ENCODE measurements at places on chromosomes 16 and 17.
A peak's percentile ranks its signal among the peaks of the same experiment; 100 is the strongest.

- DNase-seq, result no peak
These were observed 3.1 kb downstream of the SLC5A2 start for GRCh38 chr16:31486045-31486444.

- DNase-seq, result peak; percentile 72
These were observed at the start of gene SKAP1 for GRCh38 chr17:48429638-48430586. Gene SKAP1, minus strand, starts transcription at chr17:48430214.

- no peak for DNase-seq
These were observed 7.5 kb downstream of the TENT4B start for GRCh38 chr16:50160495-50161164.

DNA sequence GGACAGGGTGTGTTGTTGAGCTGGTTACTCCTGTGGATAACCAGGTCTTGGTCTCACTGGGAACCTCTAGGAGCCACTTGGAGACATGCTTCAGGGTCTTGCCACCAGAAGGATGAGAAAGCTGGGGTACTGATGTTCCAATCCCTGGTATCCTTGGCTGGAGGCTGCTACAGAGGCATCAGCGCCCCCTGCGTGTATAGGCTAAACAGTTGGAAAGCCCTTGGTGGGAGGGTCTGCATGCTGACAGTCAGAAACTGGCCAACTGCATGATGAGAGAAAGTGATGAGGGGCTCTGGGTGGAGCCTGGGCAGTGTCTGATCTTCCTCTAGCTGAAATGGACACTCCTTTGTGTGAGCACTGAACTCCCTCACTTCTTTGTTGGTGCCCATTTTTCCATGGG, 536.9 kb downstream of the XYLT1 start:
- no peak for DNase-seq

DNA sequence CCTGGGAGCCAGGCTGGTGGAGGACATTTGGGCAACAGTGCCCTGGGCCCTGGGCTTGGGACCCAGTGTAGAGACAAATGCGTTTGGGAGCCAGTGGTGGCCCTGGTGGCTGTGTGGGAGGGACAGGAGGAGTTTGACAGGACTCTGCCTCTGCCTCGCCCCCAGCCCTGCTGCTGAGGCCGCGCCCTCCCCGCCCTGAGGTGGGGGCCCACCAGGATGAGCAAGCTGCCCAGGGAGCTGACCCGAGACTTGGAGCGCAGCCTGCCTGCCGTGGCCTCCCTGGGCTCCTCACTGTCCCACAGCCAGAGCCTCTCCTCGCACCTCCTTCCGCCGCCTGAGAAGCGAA, 11.9 kb upstream of the TCAP start:
- DNase-seq, result no peak

- DNase-seq, result no peak
These were observed 229.7 kb upstream of the RPL38 start for GRCh38 chr17:73973586-73974409.

GRCh38 chr16:54165174-54165911, 121.2 kb downstream of the IRX3 start:
- DNase-seq, result no peak

- DNase-seq, result peak; percentile 70
These were observed 94.6 kb downstream of the RGS9 start for GRCh38 chr17:65231662-65232335.

GRCh38 chr17:13002761-13003453, 14.9 kb downstream of the ELAC2 start:
- peak; percentile 63 for DNase-seq

DNA sequence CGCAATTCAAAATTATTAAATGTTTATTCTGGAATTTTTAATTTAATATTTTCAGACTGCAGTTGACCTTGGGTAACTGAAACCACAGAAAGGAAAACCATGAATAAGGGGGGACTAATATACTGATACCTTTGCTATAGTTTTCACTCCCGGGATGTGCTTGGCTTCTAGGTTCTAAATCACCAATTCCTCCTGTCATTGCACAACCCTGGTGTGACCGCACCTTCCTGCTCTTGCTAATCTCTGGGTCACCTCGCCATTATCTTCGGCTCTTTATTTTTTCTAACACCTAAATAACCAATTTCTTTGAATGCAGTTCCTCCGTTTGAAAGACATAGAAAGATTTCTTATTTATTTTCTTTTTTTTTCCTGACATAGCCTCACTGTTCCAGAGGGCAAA, 634.5 kb upstream of the GOT2 start:
- no peak for DNase-seq

DNA sequence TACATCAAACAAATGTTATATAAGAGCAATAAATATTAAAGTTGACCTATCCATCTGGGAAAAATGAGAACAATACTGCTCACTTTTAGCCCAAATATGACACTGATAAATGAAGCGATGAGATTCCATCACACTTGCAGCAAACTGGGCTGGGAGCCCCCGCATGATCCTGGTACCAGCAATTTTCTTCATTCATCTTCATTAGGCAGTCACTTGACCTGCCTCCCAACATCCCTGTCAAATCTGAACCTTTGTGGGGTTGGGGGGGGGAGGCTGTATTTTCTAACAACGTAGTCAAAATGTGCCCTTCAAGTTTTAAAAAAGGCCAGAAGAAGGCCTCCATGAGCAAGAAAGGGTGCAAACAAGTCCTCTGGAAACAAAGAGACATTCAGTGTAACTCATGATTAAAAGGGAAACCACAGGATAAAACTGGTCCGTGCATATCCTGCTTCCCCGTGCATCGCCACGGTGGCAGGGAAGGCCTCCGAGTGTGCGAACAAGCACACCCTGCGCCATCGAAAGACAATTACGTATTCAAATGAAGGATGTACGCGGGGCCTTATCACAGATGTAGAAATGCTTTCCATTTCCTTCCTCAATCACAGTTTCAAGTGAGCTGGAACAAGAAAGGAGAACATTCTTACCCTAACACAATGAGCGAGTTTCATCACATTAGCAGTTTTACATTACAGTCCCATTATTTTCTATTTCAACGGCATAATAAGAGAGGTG, 48.4 kb downstream of the TOX3 start:
- no peak for DNase-seq

- DNase-seq, result no peak
These were observed 3.7 kb upstream of the CACNA1G start for GRCh38 chr17:50556803-50557202.

DNA sequence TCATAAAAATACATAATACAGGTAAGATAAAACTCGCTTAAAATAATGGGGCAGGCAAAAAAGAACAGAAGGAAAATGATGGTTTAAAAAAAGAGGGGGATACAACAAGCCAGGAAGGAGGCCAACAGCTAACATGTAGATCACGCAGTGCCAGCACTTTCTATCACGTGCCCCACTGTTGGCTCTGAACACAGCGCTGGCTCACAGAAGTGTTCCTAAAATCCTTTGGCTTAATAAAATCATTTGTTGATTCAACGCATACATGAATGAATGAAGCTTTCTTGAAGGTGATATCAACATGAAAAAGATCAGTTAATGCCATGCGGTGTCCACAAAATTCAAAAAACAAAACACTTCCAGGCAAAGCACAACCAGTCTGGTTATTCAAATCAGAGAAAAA, 8.5 kb downstream of the ITGAE start:
- DNase-seq, result no peak

GRCh38 chr17:8124350-8125153, 646 bp upstream of the HES7 start:
- peak; percentile 53 for DNase-seq

DNA sequence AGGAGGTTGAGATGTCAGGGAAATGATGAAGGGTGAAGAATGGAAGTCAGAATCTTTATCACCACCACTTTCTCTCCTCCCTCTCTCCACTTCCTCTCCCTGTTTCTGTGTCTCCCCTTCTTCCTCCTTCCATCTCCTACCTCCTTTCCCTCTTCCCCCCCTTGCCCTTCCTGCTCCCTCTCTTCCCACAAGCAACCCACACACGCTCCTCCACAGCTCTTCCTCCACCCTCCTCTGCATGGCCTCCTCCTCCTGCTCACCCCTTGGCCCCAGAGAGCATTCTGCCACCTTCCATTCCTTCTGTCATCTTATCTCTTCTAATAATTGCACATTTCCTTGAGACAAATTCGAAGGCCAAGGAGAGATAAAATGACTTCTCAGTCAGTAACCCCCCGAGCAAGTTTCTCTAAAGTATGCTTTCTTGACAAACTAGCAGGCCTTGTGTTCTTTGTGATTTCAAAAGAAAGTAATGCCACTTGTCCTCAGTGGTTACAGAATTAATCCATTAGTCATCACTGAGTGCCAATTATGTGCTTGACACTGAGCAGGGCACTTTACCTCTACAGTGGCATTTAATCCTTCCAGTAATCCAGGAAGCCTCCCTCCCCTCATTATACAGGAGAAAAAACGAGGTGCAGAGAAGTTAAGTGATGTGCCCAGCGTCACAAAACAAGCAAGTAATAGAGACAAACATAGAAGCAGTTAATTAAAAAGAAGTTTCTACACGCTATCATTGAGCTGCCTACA, 72.3 kb upstream of the CCL1 start:
- DNase-seq, result no peak

GRCh38 chr17:63483038-63483437, 6.2 kb downstream of the ACE start:
- no peak for DNase-seq

DNA sequence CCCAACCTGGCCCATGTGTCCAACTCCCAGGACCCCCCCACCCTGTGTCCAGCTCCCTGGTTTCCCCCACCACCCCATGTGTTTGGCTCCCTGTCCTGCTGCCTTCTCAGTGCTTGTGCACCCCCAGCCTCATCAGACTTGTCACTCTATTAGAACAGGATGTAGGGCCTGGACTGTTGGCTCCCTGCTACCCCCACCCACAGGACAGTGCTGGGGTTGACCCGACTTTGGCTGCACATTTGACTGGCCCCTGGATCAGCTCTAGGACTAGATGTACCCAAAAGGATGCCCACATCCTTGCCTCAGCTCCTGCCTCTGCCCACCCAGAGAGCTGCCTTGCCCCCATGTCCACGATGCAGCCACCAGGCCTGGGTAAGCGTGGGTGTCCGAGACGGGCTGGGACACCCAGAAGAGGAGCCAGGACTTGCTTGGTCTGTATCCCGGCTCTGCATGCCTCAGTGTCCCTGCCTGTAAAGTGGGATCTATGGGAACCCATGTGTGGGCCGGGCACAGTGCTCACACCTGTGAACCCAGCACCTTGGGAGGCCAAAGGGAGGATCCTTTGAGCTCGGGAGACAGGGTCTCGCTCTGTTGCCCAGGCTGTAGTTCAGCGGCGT, 1.5 kb upstream of the CCDC57 start:
- no peak for DNase-seq

- DNase-seq, result no peak
These were observed 24.0 kb downstream of the IL21R start for GRCh38 chr16:27425961-27426360.

DNA sequence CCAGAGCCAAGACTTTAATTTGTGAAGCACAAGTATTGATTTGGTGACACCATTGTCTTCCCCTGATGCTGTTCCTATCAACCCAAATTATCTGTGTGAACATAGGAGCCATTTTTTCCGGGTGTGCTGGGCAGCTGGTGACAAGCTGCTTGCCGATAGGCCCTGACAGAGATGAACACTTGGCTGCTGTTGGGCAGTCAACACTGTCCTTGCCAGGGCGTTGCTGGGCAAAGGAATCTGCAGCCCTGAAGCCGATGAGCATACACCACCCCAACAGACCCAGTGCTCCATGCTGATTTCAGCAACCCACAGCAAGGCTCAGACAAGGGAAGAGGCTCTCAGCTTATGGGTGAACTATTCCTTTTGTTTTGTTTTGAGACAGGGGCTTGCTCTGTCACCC, 105.4 kb downstream of the YPEL2 start:
- DNase-seq, result no peak

- no peak for DNase-seq
These were observed 1736.4 kb downstream of the TP53TG3F start for GRCh38 chr16:35195864-35196216.

- DNase-seq, result no peak
These were observed 45.8 kb downstream of the MPRIP start for GRCh38 chr17:17088086-17088485.

- DNase-seq, result peak; percentile 96
These were observed at the start of gene MNT for GRCh38 chr17:2400877-2401425. Gene MNT, minus strand, starts transcription at chr17:2401060. Its CDS starts 348 bp downstream, at chr17:2400712.

DNA sequence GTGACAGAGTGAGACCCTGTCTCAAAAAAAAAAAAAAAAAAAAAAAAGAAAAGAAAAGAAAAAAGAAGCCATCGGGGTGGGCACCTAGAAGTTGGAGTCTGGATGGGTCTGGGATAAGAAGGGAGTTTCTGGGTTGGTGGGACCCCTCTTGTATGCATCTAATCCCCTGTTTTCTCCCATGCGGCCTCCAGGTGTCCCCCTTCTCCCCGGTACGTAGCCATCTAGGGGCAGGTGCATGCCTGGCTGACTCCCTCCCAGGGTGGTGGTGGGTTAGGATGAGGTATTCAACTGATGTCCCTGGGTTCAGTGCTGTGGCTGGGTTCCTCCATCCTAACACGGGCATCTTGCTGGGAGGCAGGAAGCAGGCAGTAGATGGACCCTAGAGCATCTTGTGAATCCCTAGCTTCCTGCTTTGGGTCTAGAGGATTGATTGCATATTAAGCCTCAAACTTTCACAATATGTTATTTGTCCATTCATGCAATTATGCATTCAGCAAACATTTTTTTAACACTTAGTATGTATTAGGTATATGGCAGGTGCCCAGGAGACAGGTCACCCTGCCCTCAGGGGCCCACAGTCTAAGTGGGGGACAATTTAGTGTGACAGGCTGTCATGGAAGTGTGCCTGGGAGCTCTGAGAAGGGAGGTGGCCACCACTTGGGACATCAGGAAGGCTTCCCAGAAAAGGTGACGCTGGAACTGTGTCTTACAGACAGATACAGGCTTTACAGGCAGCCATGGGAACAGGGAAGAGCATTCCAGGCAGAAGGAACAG, 13.1 kb downstream of the FMNL1 start:
- peak; percentile 60 for DNase-seq

GRCh38 chr17:8745586-8746500, 1.2 kb upstream of the CCDC42 start:
- DNase-seq, result peak; percentile 84

DNA sequence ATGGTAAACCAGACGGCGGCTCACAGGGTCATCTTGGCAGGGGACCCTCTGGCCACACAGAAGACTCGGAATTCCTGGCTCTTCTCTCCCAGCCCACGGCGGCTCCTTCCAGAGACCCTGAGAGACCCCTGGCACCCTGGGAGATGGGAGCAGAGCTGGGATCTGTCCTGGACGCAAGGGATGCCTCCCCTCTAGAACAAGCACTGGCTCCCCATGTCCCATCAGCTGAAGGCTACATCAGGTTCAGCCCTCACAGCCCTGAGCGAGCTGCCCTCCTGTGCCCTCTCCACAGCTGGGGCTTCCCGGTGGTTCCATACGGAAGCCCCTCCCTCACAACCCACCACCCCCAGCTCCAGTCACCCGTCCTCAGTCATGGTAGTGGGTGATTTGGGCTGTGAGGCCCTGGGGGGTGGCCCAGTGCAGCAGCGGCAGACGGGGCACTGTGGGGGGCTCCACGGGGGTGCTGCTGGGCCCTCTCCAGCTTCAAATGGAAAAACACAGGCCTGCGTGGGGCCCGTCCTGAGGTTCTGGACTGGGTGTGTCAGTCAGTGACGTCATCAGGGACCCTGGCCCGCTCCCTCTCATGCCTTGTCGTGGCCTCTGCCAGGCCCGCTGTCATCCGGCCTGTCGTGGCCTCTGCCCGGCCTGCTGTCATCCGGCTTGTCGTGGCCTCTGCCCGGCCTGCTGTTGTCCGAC, 13.0 kb upstream of the CBFA2T3 start:
- no peak for DNase-seq

- DNase-seq, result no peak
These were observed 193.6 kb downstream of the CDH8 start for GRCh38 chr16:61842666-61843065.
